ENCODE measurements at places on chromosomes 1 and 21. TPM values are rescaled to one million over a fixed set of nuclear protein-coding genes. Genes with fewer than 3 reads are reported as not detected.

DNA sequence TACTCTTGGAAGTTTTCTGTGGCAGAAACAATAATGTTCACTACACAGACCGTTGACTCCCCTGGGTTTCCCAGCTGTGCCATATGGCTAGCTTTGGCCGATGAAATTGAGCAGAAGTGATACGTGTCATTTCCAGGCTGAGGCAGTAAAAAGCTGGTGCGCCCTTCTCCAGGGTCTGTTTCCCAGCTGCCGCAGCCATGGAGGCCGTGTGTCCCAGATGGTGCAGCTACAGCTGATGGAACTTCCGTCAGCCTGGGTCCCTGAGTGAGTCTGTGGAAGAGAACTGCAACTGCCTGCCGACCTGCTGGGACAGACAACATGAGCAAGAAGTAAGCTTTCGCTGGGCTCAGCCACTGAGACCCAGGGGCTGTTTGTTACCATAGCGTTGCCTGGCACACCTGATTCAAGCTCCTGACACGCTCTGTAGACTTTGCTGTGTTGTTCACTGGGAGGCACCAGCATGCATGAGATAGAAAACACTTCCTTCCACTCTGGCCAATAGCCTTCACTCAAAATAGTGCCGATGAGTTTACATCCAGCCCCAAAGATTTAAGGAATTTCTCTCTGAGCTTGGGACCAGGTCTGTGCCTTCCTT is 116.3 kb upstream of the SLC25A33 start:
- no peak for DNase-seq

- no peak for DNase-seq
These were observed 112.3 kb downstream of the RPS6KC1 start for GRCh38 chr1:213163278-213163711.

- DNase-seq, result no peak
These were observed 142.0 kb downstream of the LRIG2 start for GRCh38 chr1:113215015-113215414.

GRCh38 chr1:30191154-30191702 is 532.2 kb downstream of the MATN1 start:
- DNase-seq, result no peak

GRCh38 chr21:25313829-25314228 is 293.5 kb downstream of the MRPL39 start:
- DNase-seq, result no peak

DNA sequence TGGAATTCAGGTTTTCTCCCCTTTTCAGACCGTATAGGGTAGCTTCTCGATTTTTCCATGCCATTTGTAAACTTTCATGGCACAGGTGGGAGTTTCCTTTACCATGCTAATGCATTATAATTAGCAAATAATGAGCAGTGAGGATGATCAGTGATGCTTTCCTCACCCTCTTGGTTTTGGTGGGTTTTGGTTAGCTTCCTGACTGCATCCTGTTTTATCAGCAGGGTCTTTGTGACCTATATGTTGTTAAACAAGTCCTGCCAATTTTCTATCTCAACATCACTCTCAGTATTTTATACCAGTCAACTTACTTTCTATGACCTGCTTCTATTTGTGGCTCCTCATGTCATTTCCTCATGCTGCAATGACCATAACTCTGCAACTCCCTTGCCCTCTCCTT is 1345.1 kb downstream of the NCAM2 start:
- DNase-seq, result no peak

DNA sequence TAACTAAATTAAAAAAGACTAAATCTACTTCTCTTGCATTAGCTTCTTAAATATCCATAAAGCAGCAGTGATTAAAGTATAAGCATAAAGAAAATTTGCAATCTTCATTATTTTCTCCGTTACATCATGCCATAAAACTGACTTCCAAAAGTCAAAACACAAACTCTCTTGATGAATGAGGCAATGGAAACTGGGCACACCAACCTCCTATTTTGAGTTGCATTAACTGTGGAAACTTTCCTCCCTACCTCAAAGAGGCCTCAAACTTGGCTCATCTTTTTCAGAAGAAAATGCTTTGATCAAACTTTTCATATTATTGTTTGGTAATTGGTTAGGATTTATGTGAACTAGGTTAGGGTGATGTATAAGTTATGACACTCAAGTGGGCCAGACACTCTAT is 4.1 kb upstream of the BTG3 start:
- DNase-seq, result no peak

- no peak for DNase-seq
These were observed 52.8 kb downstream of the ARID4B start for GRCh38 chr1:235275223-235275622.

DNA sequence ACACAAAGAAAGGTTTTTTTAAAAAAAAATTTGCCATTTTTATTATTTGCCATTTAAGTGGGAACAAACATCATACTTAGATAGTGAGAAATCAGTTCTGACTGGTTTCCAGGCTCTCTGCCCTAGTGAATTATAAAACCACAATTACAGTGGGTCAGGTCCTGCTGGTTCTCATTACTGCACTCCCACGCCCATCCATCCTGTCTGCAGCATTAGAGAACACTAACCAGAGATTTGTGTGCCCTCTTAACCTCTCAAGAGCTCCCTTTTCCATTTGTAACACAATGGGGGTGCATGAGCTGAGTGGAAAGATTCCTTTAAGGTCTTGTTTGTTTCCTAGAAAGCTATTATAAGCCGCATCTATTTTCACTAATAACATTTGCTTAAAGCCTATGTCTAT is 489.3 kb downstream of the AMY1C start:
- DNase-seq, result no peak

Gene ADGRL4
- total RNA-seq, result 73.5 TPM

DNA sequence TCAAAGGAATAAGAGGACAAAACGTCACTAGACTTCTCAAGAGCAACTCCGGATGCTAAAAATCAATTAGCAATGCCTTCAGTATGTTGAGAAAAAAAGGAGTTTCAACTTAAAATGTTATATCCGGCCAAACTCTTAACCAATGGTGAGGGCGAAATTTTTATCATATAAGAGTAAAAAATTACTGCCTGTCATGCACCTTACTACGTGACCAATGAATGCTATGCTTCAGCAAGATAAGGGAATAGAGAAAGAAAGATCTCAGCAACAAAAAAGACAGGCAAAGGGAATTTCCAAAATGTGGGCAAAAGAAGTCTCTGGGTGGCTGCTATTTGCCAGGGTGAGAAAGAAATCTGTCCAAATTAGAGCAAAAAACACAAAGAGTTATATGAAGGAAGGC is 47.4 kb upstream of the LRRC7 start:
- DNase-seq, result no peak

DNA sequence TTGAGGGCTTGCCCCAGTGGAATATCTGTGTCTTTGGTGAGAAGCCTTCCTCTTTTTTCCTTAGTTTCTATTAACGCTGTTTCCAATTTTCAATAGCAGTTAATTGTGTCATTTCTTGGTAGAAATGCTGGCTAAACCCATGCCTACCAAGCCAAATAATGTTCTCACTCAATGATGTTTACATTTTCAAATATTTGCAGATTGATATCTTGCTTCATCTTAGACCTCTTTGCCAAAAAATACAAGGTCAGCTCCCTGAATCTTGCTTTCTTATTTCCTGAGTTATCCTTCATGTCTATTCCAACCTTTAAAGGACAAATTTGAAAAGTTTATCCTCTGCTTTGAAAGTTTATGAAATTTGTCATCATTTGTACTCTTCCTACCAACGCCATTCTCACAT is 5.1 kb downstream of the KCNJ15 start:
- no peak for DNase-seq

Gene YY1AP1
- total RNA-seq, result 24.2 TPM

GRCh38 chr1:67241200-67241746 is 66.4 kb upstream of the IL12RB2 start:
- DNase-seq, result no peak

DNA sequence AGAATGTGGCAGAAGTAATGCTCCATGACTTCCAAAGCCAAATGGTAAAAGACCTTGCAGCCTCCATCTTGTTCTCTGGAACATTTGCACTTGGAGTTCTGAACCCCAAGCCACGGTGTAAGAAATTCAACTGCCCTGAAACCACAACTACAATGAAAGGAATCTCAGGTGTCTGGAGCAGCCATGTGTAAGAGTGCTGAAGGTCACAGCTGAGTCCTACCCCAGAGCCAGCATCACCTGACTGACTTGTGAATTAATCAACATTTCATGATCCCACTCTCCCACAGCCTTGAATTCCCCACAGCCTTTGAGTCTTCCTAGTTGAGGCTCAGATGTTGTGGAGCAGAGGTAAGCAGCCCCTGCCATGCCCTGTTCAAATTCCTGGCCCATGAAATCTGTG is 192.8 kb upstream of the CAMK1G start:
- no peak for DNase-seq

Gene ORC1
- not detected for total RNA-seq

Gene MR1
- 19.2 TPM for total RNA-seq

Gene KLF17
- total RNA-seq, result not detected

DNA sequence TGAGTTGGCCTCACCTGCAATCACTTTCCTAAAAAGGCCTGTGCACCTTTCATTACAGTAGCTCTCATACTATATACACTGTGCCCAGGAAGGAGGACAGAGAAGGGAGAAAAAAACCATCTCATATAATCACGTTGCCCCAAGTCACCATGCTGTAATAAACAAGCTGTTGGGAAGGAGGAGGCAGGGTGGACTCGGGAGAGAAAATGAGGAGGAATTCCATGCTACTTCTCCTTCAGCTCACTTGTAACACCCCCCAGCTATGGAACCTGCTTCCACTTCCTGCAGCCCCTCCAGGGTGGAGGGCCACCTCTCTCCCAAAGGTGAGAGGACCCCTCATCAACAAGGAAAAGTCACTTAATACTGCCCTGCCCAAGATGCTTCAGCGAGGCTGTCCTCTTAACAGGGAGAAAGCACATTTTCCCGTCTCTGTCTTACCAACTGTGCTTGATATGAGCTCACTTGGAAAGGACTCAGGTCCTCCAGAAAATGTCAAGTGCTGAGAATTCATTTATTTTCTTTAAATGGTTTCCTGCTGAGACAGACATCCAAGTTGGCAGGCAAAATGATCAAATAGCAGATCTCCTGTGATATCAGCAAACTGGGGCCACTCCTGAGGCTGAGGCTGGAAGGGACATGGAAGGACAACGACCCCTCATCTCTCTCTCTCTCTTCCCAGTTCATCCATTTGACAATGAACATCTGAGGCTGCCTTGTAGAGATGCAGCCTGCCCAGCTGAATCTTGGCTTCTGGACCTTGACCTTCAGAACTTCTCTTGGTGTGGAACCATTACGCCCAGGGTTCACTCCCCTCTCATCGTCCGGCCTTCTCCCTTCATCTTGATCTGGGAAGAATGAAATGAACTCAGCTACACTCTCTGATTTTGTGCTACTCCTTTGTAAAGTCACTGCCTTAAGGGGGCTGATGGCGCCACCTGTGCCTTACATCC is 54.0 kb downstream of the CAPN9 start:
- no peak for DNase-seq

DNA sequence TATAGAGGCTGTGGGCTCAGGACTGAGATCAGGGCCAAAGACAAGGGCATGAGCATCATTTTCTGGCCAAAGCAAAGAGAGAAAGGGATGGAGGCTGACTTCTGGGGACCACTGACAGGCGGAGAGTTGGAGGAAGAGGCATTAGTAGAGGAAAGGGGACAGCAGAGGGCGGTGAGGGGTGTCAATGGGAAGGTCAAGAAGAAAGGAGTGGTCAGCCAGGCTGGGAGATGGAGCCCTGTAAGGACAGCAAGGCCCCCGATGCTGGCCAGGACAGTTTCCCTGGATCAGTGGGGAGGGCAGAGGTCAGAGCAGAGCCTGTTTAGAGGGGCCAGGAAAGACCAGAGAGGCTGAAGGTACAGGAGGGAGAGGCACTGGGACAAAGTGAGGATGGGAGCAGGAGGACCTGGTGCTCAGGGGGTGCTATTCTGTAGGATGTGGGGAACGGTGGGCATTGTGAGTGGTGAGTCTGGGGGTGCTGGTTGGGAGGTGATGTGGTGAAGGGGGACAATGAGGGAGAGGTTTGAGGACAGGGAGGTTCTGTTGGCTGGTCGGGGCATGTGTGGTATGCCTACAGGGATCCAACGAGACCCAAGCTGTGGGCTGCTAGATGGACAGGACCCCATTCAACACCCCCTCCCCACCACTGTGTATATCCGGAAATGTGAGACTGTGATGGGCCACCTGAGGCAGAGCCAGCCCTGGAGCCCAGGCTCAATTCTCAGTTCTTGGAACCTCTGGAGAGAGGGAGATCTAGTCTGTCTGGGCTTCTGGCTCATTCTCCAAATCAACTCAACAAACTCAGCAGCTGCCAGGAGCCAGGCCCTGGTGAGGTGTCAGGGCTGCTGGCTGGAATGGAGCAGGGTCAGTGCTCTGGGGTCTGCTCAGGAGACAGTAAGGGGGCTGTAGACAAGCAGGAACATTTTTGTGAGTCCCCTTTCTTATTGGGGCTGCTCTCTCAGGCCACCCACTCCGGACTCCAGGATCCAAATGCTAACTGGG is 1.4 kb upstream of the FAM151A start:
- DNase-seq, result no peak

- DNase-seq, result no peak
These were observed 24.3 kb downstream of the COL6A2 start for GRCh38 chr21:46122237-46122671.

DNA sequence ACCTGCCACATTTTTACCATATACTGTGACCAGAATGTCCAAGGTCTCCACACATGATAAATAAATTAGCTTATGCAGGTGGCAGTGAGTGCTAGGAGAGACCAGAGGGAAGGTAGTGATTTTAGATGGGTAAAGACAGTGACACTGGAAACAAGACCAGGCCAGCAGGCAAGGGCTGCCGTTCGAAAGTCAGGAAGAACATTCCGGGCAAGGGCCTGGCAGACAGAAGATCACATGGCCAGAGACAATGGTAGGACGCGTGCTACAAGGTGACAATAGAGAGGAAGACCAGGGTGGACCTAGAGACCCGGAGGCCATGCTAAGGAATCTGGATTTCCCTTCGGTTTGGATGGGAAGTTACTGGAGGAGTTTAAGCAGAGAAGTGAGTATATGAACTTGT is 9.7 kb downstream of the PGBD5 start:
- DNase-seq, result no peak

DNA sequence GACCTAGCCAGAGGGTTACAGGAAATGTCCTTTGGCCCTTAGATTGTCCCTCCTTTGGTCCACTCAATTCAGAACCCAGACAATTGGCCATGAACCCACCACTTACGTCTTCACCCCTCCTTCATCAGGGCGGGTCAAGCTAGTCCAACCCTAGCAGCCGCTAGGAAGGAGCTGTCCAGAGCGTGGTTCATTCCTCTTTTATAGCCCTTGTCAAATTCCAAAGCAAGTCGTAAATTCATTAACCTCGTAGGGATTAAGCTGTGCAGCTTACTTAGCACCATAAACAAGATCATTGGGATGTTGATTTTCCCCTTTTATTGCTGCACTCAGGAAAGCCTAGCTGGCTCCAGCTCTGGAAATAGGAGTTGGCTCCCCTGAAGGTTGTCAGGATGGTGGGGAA is 90.1 kb downstream of the TMEM53 start:
- DNase-seq, result no peak

Measured in ascending aorta (tissue), 2 donors.